NCI-H1417 treated with DMSO at 0.1 percent for 48 hours (cell line): ENCODE measurements at places on chromosomes 1 and 21.
A peak's percentile ranks its signal among the peaks of the same experiment; 100 is the strongest.

- no peak for DNase-seq
Measured at GRCh38 chr1:81021134-81021533, 779.6 kb upstream of the ADGRL2 start.

DNA sequence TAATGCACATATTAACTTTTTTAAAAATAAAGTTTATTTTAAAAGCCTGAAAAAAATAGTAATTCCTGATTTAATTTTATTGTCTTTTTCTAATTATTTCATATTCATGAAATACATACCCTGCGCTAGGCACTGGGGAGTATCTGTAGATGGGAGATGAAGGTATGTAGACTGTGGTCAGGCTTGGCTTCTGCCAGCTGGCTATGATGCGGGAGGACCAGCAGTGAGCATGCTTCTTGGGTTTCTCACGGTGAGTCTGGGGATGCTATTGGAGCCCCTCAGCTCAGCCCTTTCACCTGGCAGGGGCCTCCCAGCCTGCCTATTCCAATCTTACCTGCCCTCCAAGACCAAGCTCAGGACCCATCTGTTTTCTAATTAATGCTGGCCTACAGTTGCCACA, 138.4 kb downstream of the NOS1AP start:
- DNase-seq: no peak

- peak; percentile 18 for DNase-seq
Measured at GRCh38 chr1:161209790-161210409, 5.2 kb upstream of the FCER1G start.

GRCh38 chr1:208090388-208091301, 153.5 kb downstream of the PLXNA2 start:
- DNase-seq: no peak

GRCh38 chr1:41537788-41538351, 53.4 kb upstream of the EDN2 start:
- no peak for DNase-seq

DNA sequence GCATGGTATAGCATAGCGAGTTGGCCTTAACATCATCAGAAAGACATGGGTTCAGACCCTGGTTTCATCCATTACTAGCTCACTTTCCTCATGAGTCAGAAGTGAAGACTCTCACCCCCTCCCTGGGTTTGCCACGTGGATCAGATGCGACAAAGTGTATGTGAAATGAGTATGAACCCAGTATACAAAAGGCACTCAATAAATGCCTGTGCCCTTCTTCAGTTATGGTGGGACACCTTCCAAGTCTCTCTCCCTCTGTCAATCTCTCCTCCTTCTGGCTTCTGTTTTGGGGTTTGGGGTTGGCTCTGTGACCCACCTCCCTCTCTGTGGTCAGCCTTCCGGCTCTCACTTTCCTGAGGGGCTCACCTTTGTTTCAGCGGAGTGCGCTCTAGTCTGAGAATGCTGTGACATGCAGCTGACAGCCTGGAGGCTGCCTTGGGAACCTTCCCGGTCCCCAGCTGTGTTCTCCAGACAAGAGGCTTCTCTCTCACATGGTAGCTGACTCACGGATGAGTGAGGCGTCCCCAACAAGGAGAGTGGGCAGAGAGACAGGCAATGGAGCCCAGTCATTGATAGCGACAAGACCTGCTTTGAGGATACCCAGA, 155.0 kb upstream of the EDN2 start:
- DNase-seq: no peak

GRCh38 chr1:10672343-10673050, 123.9 kb downstream of the CASZ1 start:
- no peak for DNase-seq

DNA sequence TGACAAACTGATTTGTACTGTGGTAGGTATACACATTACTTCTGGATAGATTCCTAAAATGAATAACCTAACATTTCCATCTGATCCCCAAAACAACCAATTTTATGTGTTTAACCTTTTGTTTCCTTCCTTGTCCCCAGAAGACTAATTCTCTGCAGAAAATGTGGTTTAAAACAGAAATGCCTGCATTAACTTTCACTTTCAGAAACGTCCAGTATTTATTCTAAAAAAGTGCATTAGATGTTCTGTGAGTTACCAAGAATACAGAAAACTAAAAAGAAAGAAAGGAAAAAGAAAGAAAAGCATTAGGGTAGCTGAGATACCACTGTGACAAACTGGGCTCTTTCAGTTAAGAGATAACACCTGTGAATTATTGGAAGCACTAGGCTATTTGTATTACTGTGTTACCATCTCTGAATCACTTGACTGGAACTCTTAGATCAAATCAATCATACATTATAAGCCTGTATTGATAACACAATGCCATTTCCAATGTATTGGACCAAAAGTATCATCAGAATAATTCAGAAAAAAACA, 177.7 kb downstream of the NCAM2 start:
- DNase-seq: no peak

DNA sequence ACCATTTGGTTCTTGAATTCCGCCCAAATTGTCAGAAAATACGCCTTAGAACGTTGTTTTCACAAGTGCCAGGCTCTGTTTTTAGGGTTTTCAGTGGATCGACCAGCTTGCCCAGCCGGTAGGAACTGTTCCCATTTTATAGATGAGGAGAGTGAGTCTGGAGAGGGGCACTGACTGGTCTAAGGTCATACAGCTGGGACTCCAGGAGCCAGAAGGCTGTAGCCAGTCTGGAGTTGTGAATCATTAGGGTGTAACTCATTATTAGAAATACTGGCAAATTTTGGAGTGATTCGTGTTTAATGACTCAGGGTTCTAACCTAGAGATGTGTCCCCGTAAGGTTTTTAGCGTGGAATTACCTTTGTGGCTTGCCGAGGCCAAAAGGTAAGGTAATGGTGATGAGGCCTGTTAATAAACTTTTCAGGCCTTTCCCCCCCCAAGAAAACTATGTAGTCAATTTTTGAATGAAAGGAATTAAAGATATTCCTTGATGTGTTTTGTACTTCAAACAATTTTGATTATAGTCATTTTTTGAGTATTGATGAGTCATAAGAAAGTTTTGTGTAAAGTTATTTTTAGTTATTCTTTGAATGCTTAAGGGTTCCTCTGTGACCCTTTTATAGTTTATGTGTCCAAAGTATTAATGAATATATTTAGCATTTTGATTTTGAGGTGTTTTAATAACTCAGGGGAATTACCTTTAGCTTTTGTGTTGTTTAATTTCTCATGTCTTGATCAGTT, 2.1 kb downstream of the DYRK1A start:
- DNase-seq: no peak

- no peak for DNase-seq
Measured at GRCh38 chr1:14156543-14156942, 441.9 kb upstream of the KAZN start.

DNA sequence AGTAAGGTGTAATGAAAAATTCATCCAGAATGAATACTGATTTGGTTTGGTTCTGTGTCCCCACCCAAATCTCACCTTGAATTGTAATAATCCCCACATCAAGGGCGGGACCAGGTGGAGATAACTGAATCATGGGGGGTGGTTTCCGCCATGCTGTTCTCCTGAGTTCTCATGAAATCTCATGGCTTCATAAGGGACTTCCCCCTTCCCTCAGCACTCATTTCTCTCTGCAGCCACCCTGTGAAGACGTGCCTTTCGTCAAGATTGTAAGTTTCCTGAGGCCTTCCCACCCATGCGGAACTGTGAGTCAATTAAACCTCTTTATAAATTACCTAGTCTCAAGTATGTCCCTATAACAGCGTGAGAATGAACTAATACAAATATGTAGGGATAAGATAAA, 5.5 kb upstream of the SYNJ1 start:
- no peak for DNase-seq

DNA sequence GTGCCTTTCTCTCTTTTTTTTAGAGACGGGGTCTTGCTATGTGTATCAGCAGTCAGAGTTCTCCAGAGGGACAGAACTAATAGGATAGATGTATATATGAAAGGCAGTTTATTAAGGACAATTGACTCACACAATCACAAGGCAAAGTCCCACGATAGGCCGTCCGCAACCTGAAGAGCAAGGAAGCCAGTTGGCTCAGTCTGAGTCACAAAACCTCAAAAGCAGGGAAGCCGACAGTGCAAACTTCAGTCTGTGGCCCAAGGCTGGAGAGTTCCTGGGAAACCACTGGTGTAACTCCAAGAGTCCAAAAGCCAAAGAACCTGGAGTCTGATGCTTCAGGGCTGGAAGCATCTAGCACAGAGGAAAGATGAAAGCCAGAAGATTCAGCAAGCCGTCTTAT, 16.3 kb upstream of the H3-3A start:
- no peak for DNase-seq

DNA sequence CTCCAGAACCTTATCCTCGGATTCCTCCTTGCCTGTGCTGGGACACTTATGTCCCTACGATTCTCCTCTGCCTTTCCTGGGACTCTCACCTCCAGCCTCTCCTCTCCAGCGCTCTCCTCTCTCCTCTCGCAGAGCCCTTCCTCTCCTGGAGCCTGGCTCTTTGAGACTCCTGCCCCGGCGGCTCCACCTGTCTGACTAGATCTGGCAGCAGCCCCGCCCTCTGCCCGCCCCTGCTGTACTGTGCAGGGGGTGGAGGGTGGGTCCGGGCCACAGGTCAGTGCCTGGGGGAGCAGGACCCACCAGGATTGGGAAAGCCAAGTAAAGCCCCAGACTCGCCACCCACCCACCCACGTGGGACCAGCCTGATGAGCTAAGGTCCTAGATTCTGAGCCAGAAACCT, 1.6 kb downstream of the ELOVL1 start:
- no peak for DNase-seq

GRCh38 chr21:35465741-35466140, 416.6 kb upstream of the RUNX1 start:
- DNase-seq: no peak

DNA sequence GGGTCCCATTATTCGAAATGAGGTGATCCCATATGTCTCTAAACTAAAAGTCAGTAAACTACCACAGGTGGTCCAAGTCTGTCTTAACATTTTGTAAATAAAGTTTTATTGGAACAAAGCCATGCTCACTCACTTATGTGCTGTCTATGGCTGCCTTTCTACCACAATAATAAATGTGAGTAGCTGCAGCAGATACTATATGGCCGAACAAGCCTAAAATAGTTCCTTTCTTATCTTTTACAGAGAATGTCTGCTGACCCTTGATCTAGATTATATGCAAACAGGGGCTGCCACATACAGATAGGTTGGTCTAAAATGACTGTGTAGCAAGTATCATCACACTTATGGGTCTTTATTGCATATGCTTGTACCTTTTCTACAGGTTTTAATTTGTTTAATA, 140.0 kb downstream of the VAV3 start:
- DNase-seq: no peak

GRCh38 chr1:94143809-94144176, 22.8 kb upstream of the ABCA4 start:
- no peak for DNase-seq

GRCh38 chr1:54750596-54750995, 13.7 kb downstream of the PARS2 start:
- DNase-seq: no peak

DNA sequence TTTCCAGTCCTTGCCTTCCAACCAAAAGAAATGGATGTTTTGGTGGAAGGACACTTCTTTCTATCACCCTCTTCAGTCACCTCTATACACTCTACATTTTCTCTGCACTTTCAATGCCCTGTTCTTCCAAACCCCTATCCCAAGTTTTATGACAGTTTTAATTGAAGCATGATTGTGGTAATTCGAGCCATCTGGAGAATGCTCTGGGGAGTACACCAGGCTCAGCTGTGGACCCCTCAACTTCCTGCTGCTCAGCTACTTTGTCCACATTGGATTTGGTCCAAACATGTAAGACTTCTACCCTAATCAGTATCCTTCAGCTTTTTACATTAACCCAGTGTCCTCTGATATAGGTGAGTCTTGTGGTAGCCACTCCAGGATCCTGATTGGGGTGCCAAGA, 129.6 kb downstream of the SYT2 start:
- DNase-seq: no peak

DNA sequence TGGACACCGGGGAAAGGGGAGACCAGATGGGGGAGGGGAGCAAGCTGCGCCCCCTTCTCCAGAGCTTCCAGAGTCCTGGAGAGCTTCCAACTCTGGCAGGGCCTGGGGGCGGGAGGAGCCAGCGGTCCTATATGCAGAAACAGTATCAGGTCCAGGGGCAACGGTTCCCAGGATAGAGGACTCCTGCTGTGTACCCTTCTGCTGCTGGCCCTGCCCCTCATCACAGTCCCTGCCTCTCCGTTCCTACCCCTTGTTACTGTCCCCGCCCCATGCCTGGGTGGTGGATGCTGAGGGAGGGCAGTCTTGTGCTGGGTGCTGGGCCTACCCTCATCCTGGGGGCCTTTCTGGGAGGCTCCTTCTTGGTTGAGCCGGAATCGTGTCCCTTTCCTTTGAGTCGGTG, 19.2 kb upstream of the PEX10 start:
- DNase-seq: no peak

DNA sequence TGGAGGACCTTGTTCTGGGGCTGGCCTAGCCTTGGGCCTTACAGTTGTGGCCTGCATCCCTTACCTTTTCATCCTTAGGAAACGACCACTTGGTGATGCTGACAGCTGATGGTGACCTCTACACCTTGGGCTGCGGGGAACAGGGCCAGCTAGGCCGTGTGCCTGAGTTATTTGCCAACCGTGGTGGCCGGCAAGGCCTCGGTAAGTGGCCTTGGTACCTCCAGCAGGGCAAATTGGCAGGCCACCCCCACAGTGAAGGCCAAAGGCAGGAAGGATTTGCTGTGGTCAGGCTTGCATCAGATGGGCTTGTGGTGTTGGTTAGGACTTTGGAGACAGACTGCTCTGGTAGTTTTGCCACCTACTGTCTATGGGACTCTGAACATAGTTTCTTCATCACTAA, 17.7 kb upstream of the TRNAU1AP start:
- DNase-seq: no peak

DNA sequence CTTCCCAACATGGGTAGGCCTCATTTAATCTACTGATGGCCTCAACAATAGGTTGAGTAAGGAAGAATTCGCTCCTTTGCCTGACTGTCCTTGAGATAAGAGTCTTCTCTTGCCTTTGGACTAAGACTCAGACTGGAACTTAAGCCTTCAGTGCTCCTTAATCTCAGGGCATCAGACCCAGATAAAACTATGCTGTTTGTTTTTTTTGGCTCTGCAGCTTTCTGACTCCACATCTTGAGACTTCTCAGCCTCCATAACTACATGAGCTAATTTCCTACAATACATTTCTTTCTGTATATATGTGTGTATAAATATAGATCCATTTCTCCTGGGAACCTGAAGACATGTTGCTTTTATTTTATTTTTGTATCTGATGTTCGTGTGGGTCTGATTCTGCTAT, 1470.7 kb upstream of the PRMT6 start:
- no peak for DNase-seq

DNA sequence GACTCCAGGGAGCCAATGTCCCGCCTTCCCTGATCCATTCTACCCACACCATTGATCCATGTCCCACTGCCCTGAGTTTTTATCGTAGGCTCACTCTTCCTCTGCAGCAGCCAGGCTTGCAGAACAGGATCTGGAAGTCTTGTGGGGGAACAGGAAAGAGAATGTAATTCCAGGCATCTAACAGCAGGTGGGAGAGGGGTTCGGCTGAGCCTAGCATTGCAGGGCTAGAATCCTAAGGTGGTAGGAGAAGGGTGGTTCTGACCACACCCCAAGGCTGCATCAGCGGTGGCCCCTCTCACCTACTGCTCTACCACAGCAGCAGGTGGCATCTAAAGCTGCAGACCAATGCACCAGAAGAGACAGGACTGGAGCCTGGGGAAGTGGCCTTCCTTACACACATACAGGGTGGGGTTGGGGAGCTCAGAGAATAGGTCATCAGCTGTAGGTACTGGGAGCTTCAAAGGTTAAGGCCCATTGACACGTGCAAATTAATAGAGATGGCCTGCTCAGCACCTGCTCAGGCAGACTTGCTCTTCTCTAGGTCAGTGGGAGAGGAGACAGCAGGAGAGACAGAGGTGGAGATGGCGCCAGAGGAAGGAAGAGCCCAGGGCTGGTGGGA, 20.5 kb downstream of the KNCN start:
- no peak for DNase-seq
